ENCODE measurements at places on chromosomes 7 and 10. TPM values are rescaled to one million over a fixed set of nuclear protein-coding genes. Genes with fewer than 3 reads are reported as not detected.

Gene ENO4
- total RNA-seq = not detected

Gene PON1
- not detected for total RNA-seq

Gene NPY4R2
- total RNA-seq = not detected

Gene SEC31B
- 47.6 TPM for total RNA-seq

Gene ITGA8
- total RNA-seq = 0.06 TPM

Gene AGMO
- not detected for total RNA-seq

Gene C7orf33
- not detected for total RNA-seq

Gene FOXI2
- not detected for total RNA-seq

Gene SFTPD
- 0.85 TPM for total RNA-seq
